Fibroblast of skin of back (primary cell): ENCODE measurements at places on chromosomes 6 and 20.
A peak's percentile ranks its signal among the peaks of the same experiment; 100 is the strongest.

DNA sequence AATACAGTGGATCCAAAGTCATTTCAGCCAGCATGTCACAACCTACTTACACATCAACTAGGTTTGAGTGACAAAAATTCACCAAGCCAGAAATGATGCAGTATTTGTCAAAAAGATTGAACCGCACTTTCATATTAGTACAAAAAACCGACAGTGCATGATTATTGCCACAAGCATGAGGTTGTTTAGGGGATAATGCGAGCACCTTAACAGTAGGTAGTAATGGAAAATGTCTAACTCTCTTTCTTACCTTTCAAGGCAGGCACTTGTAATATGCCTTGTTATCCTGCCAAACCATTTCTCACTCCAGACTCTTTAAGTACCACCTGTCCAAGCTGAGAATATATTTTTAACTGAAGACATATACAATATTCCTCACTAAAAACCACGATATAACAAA is 270.3 kb upstream of the THEMIS start:
- no peak for DNase-seq

- no peak for DNase-seq
These were observed 6.9 kb downstream of the SIGLEC1 start for GRCh38 chr20:3705491-3705969.

- no peak for DNase-seq
These were observed 13.5 kb downstream of the PLAGL2 start for GRCh38 chr20:32193996-32194395.

- DNase-seq, result no peak
These were observed 993.8 kb upstream of the MAP3K7 start for GRCh38 chr6:91580635-91581034.

DNA sequence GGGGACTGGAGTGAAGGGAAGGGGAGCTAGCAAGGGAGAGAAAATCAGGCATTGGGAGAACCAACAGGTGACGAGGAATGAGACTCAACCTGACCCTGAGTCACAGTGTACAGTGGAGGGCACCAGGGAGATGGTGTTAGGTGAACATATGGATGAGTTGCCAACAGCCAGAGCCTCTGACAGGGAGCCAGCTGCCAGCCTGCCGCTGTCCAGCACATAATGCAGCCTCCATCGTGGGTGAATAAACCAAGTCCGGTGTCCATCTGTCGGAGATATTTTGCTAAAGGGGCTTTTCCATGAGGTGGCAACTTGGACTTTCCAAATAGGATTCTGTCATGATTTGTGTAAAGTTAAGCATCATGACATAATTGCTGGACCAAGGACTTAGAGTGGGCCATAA is 88.1 kb downstream of the CDH4 start:
- DNase-seq, result no peak

- no peak for DNase-seq
These were observed 61.4 kb downstream of the GPR63 start for GRCh38 chr6:96775727-96776400.

GRCh38 chr6:10405513-10405900 is 9.4 kb downstream of the TFAP2A start:
- no peak for DNase-seq

GRCh38 chr6:122400121-122400450 is 634 bp downstream of the HSF2 start:
- peak; percentile 18 for DNase-seq

DNA sequence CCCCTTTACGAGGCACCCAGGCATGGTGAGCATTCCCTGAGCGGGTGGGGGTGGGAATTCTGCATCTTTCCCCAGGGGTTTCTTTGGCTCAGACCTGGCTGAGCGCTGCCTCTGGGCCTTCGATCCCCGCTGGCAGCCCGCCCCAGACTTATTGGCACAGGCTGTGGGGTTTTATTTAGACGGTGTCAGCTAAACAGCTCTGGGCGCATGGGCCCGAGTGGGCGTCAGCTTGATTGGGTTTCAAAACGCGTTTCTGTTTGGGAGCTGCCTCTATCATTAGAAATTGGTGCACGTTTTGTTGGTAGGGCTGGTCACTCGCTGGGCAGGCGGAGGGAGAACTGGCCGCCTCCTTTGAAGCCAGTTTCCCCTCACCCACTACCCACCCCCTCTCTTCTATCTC is 21.0 kb downstream of the PMEPA1 start:
- DNase-seq, result no peak

GRCh38 chr6:35354361-35355135 is 12.2 kb downstream of the PPARD start:
- DNase-seq, result no peak

DNA sequence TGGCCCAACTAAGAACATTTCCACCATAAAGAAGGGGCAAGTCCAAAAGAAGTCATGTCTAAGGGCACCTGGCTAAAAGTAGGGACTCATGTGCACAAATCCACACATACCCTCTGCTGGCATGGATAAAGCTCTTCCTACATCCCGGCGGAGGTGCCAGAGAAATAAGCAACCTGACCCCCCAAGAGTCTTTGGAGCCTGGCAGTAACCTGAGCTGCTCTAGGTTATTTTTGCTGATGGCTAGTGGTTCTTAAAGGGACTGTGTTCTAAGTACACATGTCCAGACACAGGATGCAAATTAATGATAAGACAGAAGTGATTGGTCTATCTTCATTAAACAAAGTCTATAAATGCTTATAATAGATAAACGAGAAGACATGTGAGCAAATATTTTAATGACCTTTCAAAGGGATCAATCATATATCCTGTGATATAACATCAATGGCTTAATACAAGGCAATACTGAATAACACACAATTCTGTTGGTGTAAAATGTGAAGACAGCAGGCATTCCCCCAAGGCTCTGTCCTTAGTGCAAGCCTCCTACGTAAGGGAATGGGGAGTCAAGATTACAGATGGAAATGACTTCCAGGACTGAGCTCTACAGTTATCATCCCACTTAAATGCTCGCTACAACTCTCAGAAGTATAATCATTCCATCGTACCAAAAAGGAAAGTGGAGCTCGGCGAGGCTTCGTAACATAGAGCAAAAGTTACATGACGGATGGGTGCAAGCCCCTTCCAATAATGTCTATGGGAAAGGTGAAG is 52.5 kb downstream of the HIVEP2 start:
- DNase-seq, result no peak

DNA sequence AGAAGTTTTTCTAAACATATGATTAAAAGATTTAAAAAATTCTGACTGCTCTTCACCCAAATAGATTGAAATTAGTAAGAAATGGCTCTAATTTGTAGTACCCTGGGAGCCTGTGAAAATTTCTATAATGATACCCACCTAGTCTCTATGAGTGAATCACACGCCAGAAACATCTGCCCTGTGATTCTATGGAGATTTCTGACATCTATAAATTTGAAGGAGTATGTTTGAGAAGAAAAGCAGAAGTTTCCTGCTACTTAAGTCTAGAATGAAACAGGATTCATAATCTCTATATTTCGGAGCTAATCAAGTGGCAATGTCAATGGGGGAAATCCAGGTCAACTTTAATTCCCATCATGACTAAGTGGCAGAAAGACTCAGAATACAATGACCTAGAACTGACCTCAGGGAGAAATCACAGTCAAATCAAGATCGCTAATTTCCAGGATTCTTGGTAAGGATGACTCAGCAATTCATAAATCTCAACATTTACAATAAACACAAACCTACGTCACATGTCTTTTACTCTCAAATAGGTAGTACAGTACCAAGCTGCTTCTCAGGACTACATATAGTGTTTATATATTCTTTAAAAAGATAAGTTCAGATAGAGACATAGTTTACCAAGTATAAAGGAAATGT is 186.2 kb upstream of the TNFAIP3 start:
- no peak for DNase-seq

- DNase-seq, result no peak
These were observed 18.1 kb upstream of the FERMT1 start for GRCh38 chr20:6140947-6141346.

DNA sequence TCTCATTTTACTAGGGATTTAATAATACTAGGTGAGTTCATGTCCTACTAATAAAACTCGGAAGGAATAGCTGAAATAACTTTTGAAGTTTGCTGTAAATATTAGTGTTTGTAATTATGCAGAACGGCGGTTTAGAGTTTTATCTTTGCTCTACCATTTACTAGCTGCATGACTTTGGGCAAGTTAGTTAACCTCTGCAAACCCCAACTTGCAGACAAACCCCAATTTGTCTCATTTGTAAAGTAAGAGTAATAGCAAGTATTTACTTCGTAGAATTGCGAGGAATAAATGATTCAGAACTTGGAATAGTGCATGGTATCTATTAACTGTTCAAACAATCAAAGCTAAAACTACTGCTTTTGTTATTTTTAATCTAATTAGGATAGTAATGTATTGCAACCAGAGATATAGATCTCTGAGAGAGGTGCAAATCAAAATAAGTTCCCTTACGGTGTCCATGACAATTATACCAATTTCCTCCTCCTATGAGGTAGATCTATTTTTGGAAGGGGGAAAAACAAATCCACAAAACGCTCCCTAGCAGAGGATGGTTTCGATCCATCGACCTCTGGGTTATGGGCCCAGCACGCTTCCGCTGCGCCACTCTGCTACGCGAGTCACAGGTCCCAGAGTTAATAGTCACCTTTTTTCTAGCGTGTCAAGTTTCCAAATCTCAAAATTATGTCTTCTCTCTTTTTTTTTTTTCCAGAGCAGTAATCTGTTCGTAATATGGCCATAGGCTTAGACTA is 35.1 kb upstream of the BTN3A2 start:
- peak; percentile 66 for DNase-seq

GRCh38 chr6:129730477-129731165 is 20.6 kb upstream of the ARHGAP18 start:
- DNase-seq, result no peak

- no peak for DNase-seq
These were observed 25.4 kb downstream of the SPATA2 start for GRCh38 chr20:49889935-49890333.

GRCh38 chr6:127212376-127212775 is 54.3 kb upstream of the RNF146 start:
- no peak for DNase-seq

- DNase-seq, result no peak
These were observed 6.2 kb downstream of the C20orf204 start for GRCh38 chr20:64042054-64042781.

DNA sequence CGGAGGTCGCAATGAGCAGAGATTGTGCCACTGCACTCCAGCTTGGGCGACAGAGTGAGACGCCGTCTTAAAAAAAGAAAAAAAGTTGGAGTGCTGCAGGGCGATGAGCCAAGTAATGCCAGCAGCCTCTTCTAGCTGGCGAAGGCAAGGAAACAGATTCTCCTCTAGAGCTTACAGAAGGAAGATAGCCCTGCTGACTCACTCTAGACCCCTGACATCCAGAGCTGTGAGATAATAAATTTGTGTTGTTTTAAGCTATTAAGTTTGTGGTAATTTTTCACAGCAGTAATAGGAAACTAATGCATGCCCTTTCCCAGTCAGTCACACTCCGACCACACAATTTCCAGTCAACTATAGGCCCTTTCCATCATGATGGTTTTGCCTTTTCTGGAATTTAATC is 16.4 kb downstream of the PRSS16 start:
- no peak for DNase-seq

DNA sequence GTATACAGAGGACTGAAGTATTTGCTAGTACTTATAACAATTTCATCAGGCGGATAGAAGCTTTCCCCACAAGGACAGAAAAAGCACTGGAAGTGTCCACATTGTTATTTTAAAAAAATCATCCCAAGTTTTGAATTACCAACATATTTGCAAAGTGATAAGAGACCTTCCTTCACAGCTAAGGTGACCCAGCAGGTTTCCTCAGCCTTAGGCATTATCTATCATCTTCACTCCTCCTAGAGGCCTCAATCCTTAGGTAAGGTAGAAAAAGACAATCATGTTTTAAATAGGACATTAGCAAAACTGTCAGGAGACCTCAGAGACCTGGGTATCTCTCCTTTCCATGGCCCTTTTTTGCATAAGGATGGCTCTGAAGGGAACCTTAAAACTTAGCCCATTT is 72.5 kb upstream of the CHD6 start:
- DNase-seq, result no peak

- DNase-seq, result no peak
These were observed 38.1 kb downstream of the BICRAL start for GRCh38 chr6:42819803-42820511.

DNA sequence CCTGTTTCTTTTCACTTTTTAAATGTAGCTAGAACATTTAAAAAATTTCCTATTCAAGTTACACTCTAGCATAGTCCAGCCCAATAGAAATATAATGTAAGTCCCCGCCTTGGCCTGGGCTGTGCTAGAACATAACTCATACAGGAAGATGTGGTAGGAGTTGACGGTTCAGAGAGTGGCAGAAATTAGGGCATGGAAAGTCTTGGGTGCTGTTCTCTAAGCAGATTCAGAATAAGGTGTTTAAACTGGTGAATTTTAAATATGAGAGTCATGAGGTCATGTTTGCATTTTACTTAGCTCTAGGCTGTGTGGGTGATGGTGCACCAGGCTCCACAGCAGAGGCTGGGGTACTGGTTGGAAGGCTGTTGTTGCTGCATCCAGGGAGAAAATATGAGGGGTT is 256.5 kb downstream of the FARS2 start:
- no peak for DNase-seq

GRCh38 chr6:13941902-13942301 is 17.1 kb downstream of the RNF182 start:
- no peak for DNase-seq

- no peak for DNase-seq
These were observed 7.1 kb downstream of the SPINT3 start for GRCh38 chr20:45508068-45508886.

DNA sequence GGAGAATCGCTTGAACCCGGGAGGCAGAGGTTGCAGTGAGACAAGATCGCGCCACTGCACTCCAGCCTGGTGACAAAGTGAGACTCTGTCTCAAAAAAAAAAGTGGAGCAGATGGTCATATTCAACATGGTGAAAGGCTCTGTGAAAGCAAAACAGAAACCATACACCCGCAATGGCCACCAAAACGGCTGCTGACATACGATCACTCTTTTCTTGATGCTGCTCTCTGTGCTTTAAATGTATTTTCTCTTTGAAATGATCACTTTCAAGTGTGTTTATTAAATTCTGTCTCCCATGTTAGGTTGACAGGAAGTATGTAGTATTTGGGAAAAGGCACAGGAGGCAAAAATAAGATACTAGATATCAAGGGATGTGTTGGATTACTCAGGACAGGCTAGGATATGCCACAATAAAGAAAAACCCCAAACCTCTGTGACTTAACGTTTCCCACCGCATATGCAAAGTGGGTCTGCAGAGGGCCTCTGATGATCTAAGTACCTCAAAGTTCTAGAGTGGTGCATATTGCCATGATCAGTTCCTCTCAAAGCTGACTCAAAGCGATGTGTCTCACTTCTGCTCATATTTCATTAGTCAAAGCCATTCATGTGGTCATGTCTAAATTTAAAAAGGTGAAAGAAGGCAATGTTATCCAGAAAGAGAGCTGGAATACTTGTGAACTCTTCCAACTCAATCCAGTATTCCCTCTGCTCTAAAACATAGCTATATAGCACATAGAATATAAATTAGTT is 155.1 kb upstream of the SOX4 start:
- peak; percentile 9 for DNase-seq

DNA sequence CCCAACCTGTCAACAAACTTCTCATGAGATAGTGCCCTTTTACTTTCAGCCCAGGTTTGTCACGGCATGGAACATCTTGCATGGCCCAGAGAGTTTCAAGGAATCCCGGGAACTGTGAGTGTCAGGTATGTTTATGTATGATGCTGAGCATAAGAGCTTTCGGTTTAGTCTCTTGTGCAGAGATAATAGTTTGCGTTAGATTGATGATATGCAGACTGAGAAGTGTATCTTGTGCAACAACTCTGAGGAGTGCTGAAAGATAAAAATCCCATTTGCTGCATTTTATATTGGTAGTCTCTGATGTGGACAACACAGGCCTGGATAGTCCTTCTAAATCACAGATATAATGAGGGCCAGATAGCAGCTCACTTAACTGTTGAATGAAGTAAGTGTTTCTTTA is 99.0 kb downstream of the TBX18 start:
- no peak for DNase-seq

GRCh38 chr6:148825492-148825891 is 78.7 kb downstream of the UST start:
- DNase-seq, result no peak
